ENCODE measurements at places on chromosomes 4 and X. TPM values are rescaled to one million over a fixed set of nuclear protein-coding genes. Genes with fewer than 3 reads are reported as not detected.

Gene NHSL2
- total RNA-seq = 10.8 TPM

Gene RIPPLY1
- total RNA-seq = 0.50 TPM

Gene TDO2
- total RNA-seq = 1.3 TPM

Gene TEX11
- 0.28 TPM for total RNA-seq

Gene STOX2
- total RNA-seq = 31.8 TPM

Gene MAGIX
- total RNA-seq = 11.6 TPM

Gene MAGEB2
- total RNA-seq = 0.16 TPM

Gene PRICKLE3
- 11.6 TPM for total RNA-seq

Gene METAP1
- 33.8 TPM for total RNA-seq

Gene TCEAL5
- 0.28 TPM for total RNA-seq

Gene RNF175
- total RNA-seq = 0.25 TPM

Gene DAPP1
- total RNA-seq = 10.1 TPM

Gene ZFYVE28
- total RNA-seq = 18.9 TPM

Gene AFM
- total RNA-seq = not detected

Gene SPARCL1
- 322 TPM for total RNA-seq

Gene GPR50
- not detected for total RNA-seq

Gene SERTM2
- 0.35 TPM for total RNA-seq

Gene GDI1
- total RNA-seq = 116 TPM

Gene GRIA3
- 1.4 TPM for total RNA-seq

Gene NR3C2
- 43.4 TPM for total RNA-seq

Gene CPLX1
- total RNA-seq = 10.2 TPM

Gene CTAG1A
- total RNA-seq = not detected

Gene RGN
- total RNA-seq = 11.9 TPM

Gene CXCL11
- not detected for total RNA-seq

Gene KIT
- 38.1 TPM for total RNA-seq

Gene TAF7L
- total RNA-seq = not detected

Gene GAB1
- 38.0 TPM for total RNA-seq

Gene NPY2R
- total RNA-seq = 0.54 TPM

Gene MORC4
- 12.6 TPM for total RNA-seq

Gene JADE3
- total RNA-seq = 13.1 TPM

All from kidney (tissue), 22 donors.